ENCODE measurements at places on chromosomes 11 and 22.

GRCh38 chr11:70193411-70194292 lies 9.4 kb upstream of the FADD start:
- DNase-seq = no peak

- DNase-seq = no peak
Observed at GRCh38 chr11:126336671-126337101, 18.8 kb upstream of the ST3GAL4 start.

GRCh38 chr11:123206791-123207434 lies 11.9 kb upstream of the CLMP start:
- no peak for DNase-seq

DNA sequence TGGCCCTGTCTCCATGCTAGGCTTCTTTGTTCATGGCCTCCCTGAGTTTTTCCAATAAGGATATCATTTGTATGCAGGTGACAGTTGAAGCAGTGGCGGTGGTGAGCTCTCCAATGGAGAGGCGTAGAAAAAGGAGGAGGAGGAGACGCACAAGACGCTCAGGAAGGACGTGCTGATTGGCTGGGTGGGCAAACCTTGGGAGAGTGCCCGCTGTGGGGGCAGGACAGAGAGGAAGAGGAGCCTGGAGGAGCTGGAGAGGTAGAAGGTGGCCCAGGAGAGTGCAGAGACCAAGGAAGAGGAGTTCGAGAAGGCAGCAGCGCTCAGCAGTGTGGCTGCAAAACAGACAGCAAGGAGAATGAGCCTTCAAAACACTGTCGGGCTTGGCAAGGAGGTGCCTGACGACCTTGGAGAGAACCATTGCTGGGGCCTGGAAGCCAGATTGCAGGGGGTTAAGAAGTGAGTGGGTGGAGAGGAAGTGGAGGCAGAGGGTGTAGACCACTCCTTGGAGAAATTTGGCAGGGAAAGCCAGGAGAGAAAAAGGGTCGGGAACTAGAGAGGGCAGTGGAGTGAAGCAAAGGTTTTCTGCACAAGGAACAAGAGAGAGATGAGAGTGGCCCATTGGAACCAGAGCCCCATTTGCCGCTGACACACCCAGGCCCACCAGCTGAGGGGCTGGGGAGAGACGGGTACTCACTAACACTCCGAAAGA lies 7.5 kb downstream of the CLCF1 start:
- DNase-seq = no peak

DNA sequence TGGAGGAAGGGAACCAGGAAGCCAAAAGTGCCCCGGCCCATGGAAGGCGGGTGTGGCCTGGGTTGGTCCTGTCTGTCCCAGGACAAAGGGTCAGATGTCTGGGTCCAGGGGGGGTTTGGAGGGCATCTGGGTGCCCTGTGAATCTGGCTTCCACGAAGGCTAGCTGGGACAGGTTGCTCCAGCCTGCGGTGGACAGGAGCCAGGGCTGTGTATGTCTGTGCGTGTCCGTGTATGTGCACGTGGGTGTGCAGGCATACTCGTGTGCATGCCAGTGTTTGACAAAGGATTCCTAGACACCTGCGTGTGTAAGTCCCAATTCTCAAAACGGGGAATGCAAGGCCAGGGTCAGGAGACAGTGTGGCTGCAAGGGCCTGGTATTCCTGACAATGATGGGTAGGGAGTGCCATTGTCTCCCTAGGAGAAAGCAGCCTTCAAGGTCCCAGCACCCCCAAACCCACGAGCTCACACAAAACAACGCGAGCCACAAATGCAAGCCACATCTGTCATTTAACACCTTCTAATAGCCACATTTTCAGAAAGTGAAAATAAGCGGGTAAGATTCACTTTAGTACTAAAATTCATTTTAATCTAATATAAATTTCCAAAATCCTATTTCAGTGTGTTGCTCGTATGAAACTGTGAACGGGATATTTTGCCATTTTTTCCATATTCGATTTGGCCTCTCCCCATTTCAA lies 78.4 kb upstream of the WNT7B start:
- no peak for DNase-seq

DNA sequence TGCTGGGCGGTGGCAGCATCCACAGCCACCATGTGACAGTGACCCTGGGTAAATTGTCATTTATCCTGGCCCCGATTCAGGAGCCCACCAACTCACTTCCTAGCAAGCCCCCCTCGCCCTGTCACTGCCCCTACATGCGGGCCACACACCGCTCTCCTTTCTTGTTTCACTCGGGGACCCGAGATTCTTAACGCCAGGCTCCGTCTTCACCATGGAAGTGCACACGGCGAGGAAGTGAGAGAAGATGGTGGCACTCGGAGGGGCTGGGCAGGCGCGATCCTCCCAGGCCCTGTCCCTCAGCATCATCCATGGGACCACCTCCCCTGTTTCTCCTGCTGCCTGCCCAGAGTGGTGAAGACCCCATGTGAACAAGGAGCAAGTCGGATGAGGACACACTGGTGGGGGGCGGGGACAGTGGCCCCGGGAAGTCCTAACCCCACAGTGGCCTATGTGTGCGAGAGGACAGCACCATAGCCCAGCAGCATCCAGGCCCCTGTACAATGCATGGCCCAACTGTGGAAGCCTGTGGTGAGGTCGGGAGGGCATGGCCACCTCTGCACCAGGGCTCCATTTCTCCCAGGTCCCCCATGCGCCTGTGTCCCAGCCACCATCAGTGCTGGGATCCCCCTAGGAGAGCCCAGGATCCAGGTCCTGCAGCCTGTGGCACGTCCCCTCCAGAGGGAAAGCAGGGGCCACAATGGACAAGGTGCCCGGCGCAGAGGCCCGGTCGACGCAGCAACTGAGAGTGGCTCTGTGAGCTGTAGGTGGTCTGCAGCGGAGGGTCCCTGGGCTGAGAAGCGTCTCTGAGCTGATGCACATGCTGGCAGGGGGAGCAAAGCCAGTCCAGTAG lies 262.8 kb downstream of the BRD1 start:
- peak; percentile 3 for DNase-seq

GRCh38 chr11:2942447-2942846 lies 13.2 kb upstream of the PHLDA2 start:
- no peak for DNase-seq

DNA sequence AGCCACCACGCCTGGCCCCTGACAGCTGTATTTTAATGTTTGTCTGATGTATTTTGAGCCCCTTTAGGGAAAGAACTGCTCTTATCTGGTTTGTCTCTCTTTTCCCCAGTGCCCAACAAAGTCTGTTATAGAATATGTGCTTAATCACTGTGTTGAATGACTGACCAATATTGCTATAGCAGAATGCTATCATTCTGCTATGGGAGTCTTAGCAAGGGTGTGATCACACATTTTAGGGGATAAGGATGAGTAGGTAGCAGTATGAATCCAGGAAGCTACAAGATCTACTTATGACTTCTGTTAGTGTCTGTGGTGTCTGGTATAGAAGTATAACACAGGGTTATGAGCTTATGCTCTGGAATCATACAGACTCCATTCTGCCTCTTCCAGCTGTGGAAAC lies 117.5 kb upstream of the RRM1 start:
- no peak for DNase-seq

- DNase-seq = no peak
Observed at GRCh38 chr11:102489186-102490145, 36.9 kb upstream of the TMEM123 start.

DNA sequence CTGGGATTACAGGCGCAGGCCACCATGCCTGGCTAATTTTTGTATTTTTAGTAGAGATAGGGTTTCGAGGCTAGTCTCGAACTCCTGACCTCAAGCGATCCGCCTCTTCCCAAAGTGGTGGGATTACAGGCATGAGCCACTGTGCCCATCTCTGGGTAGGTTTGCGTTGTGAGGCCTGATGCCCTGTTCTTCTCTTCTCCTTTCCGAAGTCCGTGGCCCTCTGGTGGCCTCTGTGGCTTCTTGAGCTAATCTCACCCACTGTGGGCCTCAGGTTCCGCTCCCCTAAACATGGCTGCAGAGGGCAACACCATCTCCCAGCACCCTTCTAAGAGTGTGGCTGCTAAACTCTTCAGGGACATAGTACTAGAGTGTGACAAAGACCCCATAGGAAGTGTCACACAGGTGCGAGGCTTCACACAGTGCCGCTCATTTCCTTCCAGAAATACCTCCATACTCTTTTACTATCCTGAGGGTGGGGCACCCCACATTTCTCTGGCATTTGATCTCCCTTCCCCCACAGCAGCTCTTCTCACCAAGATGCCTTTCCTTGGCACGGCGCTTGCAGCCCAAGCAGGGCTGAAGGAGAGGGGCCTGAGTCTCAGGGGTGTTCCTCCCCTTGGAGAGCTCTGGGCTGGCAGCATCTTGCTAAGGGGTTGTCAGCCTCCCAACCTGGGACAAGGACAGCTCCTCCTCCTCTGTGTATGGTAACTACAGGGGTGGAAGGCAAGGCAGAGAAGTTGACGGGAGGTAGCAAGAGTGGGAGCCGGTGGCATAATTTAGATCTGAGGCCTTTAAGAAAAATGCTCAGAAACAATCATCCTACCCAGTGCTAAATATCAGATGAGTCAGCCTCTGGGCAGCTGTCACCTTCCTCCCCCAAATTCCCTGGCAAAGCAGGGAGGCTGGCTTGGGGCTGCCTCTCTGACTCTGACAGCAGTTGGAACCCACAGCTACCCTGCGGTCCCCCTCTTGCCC lies 6.1 kb downstream of the THY1 start:
- DNase-seq = no peak

- no peak for DNase-seq
Observed at GRCh38 chr11:131809203-131809918, 438.9 kb downstream of the NTM start.

DNA sequence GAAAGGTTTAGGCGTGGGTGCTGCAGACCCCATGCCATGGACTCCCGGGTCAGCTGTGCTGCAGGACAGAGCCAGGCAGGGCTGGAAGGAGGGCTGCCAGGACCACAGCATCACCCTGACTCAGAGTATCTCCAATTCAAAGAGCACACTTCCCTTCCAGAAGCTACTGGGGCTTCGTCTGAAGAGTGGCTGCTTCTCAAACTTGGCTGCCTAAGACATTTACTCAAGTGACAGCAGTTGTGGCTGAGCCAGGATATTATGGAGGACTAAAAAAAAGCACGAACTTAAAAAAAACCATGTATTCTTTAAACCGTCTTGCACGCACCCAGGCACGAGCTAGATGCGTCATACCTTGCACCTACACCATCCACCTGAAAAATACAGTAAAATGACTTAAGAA lies 13.0 kb upstream of the BID start:
- no peak for DNase-seq

- DNase-seq = no peak
Observed at GRCh38 chr11:48193876-48194275, 22.7 kb upstream of the OR4B1 start.

GRCh38 chr11:116993599-116993998 lies 104.6 kb downstream of the SIK3 start:
- DNase-seq = peak; percentile 80

- no peak for DNase-seq
Observed at GRCh38 chr11:10692531-10693115, 932 bp downstream of the IRAG1 start.

GRCh38 chr22:22243033-22243680 lies 1.4 kb upstream of the VPREB1 start:
- no peak for DNase-seq

GRCh38 chr11:67266449-67267187 lies at the start of gene GRK2:
Gene GRK2 (plus strand): TSS chr11:67266473. CDS start chr11:67266700, 227 bp downstream.
- no peak for DNase-seq

DNA sequence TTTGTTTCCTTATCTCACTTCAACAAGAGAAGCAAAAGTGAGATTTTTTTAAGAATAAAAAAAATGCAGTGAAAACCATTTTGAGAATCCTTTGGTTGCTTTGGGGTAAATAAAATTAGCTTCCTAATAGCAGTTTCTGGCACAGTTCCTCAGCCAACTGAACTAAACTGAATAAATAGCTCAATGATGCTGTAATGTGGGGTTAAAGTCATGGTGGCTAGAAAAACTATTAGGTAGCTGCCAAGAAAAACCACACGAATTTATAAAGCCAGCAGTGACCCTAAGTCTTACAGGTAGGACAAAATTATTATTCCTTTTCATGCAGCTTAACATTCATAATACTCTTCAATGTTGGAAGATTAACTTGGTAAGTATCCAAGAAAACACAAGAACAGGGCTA lies 142.4 kb downstream of the APIP start:
- DNase-seq = no peak

- DNase-seq = peak; percentile 84
Observed at GRCh38 chr11:68383976-68384501, 71.6 kb downstream of the LRP5 start.

GRCh38 chr11:121692236-121692635 lies 239.5 kb upstream of the SORL1-AS1 start:
- no peak for DNase-seq

DNA sequence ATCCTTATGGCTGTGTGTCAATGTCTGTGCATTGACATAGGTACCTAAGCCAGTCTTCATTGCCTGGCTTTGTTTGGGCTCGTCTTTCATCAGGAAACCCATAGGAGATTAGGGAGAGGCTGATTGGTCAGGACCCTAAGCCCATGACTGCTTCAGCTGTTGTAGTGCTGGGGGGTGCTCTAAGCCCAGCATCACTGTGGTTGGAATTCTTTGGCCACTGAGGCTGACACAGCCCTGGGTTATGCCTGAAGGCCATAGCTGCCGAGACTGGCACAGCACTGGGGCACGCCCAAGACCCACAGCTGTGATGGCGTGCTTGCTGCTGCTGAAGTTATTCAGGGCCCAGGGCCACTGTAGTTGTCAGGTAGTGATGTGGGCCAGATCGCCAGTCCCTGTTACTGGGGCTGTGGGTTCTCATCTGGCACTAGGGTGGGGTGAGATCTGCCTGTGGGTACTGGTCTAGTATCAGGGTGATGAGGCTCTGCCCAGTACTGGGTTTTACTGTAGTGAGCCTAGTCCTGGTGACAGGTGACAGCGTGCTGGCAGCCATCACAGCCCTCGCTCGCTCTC lies 4.9 kb downstream of the USP18 start:
- no peak for DNase-seq

- DNase-seq = no peak
Observed at GRCh38 chr22:20245577-20246367, 22.3 kb downstream of the RTN4R start.

- no peak for DNase-seq
Observed at GRCh38 chr22:46546466-46547178, 9.2 kb upstream of the CELSR1 start.

GRCh38 chr11:77879218-77879617 lies 58.3 kb downstream of the AAMDC start:
- DNase-seq = no peak

GRCh38 chr11:120205596-120206161 lies 5.2 kb upstream of the OAF start:
- DNase-seq = no peak

DNA sequence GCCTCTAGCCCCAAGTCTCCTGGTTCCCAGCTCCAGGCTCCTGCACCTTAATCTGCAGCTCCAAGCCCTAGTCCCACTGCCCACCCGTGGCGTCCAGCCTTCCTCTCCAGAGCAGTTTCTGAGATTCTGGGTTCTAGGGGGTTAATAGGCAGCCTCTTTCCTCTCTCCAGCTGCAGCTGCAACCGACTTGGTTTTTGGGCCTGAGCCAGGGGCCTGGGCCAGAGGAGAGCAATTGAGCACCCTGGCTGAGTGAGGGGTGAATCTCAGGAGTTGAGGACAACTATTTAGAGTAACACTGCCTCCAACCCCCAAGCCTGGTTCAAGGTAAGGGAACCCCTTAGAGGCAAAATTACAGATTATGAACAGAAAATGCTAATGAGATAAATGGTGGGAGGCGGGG lies 9.0 kb upstream of the CHRM1 start:
- DNase-seq = no peak

- no peak for DNase-seq
Observed at GRCh38 chr11:129131316-129131715, 60.8 kb downstream of the ARHGAP32 start.
